ENCODE measurements at places on chromosomes 12 and 14.

- DNase-seq: peak; percentile 63
These were observed 2.2 kb downstream of the TBPL2 start for GRCh38 chr14:55438066-55438683.

DNA sequence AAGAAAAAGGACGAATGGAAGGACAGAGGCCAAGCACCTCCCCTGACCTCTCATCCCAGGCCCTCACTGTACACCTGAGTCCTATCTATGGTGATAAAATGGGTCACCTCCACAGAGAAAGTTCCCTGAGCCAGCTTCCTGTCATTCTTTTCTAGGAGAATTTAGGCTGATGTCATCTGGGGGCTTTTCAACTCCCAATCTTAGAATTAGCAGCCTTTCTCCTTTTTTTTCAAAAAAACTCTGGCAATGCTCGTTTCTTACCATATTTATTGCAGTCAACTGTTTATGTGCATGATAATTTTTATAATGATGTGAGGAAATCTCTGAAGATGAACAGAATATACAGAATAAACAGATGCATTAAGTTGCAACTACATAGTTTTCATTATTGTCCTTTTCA, 177.6 kb downstream of the SNAPC1 start:
- no peak for DNase-seq

DNA sequence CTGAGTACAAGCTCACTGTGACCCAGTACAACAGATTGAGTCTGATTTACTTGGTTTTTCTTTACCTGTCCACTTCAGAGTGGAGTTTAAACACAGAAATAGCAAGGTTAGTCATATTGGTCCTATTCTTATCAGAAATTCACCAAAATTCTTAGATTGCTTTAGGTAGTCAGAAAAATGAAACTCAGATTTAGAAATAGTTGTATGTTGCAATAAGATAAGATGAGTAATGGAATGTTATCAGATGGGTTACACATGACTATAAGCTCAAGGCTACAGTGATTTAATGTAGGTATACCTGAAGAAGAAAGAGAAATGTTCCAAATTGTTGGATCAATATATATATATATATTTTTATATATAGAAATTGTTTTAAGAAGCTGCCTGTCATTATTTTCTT, 524.1 kb downstream of the LRFN5 start:
- no peak for DNase-seq

DNA sequence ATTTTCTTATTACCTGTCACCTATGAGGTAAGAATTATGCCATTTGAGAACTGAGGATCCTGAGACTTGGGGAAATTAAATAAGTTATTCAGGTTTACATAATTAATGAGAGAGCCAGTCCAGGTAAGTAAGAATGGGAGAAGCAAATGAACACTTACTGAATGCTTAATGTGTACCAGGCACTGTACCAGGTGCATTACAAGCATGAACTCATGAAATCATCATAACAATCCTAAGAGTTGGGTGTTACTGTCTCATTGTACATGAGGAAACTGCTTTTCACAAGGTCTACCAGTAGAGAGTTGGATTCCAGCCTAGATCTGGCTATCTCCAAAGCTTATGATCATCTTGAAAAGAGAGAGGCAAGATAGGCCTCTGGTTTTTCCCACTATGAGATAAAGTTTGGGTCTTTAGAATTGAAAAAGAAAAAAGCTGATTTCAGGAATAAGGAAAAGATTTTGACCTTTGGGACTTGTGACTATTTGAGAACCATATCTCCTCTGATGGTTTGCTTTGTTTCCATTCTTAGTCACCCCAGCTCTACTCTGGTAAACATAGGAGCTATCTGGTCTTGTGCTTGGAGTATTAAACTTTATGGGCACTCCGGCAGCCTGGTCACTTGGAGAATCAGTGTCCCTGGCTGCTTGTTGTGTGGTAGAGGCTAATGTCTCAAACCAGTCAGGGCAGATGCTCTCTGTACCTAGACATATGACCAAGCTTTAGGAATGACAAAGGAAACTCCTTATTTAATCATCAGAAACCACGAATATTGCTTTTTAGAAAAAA, 48.0 kb downstream of the PTHLH start:
- no peak for DNase-seq

- peak; percentile 59 for DNase-seq
These were observed 34.7 kb upstream of the SOCS2 start for GRCh38 chr12:93537769-93538168.

- DNase-seq: no peak
These were observed 250.6 kb downstream of the KSR2 start for GRCh38 chr12:117718141-117718540.

DNA sequence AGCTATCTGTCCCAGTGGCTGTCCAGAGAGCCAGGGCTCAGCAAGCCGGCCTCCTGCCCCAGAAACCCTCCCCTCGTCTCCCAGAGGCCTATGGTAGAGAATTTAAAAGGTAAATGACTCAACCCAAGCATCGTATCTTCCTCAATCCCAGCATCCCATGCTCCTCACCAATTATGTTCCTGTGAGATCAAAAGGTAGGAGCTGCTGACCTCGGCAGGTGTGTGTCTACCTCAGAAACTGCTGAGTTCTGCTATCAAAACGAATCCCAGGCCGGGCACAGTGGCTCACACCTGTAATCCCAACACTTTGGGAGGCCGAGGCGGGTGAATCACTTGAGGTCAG, 49.3 kb downstream of the FOXN3 start:
- no peak for DNase-seq

DNA sequence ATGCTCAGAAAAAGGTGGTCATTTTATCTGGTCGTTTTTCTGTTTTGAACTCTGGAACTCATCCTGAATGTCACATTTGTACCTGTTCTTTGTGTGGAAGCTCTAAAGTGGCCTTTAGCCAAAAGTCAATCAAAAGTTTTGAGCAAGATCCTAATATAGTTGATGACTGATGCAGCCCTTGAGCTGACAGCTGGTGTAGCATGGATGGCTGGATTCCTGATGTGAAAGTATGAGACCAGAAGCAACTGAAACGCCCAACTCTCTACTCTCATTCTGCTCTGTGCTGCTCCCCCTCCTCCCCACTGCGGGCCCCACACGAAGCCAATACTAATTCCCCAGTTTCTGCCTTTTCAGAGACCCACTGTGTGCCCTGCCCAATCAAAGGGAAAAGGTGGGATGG, 10.3 kb upstream of the MYH7 start:
- no peak for DNase-seq

DNA sequence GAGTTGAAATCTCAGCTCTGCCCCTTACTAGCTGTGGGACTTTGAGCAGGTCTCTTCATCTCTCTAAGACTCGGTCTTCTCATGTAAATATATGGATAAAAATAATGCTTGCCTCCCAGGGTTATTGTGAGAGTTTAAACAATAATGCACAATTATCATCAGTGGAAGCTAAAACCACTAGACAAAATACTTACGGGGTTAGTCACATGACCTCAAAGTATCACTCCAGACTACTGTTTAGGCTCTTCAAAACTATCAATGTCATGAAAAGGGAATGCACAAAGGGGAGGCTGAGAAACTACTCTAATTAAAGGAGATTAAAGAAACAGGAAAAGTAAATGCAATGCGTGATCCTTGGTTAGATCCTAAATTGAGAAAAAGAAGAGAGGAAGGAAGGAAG, 24.5 kb upstream of the TSPAN11 start:
- DNase-seq: no peak

- no peak for DNase-seq
These were observed 49.3 kb upstream of the DIO2 start for GRCh38 chr14:80260645-80261044.

GRCh38 chr12:128449146-128449894, 182.3 kb downstream of the TMEM132C start:
- DNase-seq: no peak

- DNase-seq: no peak
These were observed 108.9 kb downstream of the PTCSC3 start for GRCh38 chr14:36067428-36068187.

- DNase-seq: no peak
These were observed 11.5 kb downstream of the SLC38A2 start for GRCh38 chr12:46360908-46361666.

DNA sequence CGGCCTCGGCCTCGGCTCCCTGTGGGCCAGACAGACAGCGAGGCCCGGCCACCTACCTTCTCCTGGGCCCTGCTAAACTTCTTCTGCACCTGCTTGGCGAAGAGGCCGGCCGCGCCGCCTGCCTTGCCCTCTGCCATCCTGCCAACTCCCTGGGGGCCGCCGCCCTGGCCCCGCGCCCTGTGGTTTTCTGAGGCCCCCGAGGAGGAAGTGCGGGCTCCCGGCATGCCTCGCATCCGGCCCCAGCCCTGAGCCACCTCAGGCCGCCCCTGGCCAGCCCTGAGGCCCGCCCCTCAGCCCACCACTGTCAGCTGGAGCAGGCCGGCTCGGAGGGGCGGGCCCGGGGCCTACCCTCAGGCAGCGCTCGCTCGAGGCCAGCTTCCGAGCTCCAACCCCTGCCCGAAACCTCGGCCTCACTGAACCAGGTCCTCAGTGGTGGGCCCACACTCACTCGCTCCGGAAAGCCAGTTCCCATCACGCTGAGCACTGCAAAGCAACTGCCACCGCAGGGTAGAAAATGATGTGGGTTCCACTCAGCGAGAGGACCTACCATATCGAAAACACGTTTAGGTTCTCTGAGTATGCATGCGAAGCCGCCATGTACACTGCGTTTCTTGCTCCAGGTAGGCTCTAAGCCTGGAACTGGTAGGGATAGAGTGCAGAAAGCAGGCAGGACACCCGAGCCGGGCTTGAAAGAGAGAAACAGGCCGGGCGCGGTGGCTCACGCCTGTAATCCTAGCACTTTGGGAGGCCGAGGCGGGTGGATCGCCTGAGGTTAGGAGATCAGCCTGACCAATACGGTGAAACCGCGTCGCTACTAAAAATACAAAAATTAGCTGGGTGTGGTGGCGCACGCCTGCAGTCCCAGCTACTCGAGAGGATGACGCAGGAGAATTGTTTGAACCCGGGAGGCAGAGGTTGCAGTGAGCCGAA, at the start of gene BIN2:
TSS of gene BIN2 (minus strand) at position 209 of the 930 bp plus-strand sequence. CDS start at position 137, 72 bp downstream.
- no peak for DNase-seq

GRCh38 chr12:89167986-89168385, 184.3 kb downstream of the DUSP6 start:
- no peak for DNase-seq

GRCh38 chr14:91866511-91867295, 633 bp downstream of the TC2N start:
- no peak for DNase-seq

DNA sequence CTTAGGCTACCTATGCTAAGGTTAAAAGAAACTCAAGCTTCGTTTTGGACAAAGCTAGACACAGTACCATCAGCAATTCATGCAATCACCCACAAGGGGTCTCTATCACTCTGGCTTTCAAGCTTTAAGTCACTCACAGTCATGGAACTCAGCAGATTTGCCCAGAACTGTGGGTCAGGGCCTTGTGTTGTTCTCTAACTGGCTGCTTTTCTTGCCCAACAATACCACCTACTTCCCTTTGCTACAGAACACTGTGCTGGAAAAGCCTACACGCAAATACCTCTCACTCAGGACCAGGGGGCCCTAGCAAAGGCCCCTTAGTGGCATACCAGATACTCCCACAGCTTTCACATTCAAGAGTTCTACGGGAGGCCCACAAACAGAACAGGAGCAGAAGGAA, 9.1 kb downstream of the NEMP1 start:
- peak; percentile 86 for DNase-seq

DNA sequence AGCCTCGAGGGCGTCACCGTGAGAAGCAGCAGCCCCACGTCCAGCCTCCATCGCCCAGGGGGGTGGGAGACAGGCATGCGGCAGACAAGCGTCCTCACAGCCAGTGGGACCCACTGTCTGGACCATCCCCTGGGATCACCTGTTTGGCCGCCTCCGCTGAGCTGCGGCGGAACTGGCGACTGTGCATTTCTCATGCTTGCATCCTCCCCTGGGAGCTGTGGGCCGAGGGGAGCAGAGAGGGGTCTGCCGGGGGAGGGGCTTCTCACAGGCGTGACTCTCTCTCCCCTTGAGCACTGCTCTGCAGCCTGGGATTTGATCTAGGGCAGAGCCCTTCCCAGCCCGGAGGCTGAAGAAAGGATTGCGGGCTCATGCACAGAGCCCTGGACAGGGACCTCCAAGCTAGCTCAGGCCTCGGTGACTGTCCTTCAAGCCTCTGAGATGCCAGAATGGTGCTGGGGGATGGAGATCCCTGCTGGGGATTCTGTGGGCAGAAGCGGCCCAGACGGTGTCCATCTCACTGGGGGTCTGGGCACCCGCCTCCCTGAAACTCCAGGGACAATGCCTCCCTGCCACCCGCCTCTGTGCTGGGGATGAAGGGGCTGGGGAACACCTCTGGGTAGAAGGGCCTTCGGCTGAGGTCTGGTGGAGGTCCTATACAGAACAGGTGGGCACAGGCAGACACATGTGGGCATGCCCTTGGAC, 61.1 kb downstream of the PRIMA1 start:
- no peak for DNase-seq

GRCh38 chr12:31772186-31772585, 43.4 kb upstream of the AMN1 start:
- no peak for DNase-seq

DNA sequence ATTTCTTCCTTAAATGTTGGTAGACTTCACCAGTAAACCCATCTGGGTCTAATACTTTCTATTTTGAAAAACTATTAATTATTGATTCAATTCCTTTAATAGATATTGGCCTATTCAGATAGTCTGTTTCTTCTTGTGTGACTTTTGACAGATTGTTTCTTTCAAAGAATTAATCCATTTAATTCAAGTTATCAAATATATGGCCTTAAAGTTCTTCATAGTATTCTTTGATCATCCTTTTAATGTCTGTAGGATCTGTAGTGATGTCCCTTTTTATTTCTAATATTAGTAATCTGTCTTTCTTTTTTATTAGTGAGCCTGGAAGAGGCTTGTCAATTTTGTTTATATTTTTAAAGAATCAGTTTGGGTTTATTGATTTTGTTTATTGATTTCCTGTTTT, 190.0 kb downstream of the SLC38A4 start:
- DNase-seq: no peak

DNA sequence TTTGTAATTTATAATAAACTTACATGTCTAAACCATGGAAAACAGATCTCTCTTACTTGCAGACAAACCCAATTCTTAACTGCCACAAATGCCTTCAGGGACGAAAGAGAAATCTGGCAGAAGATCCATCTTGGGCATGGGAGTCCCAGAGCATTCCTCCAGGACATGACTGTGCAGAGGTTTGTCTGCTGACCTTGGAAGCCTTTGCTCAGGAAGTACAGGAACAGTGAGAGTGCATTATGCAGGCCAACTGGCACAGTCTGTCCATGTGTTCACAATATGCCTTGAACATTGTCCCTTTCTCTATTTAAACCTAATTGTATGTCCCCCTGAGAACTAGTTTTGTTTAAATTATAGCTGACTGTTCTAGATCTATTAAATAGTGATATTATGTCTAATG, 467.1 kb downstream of the ATP23 start:
- DNase-seq: no peak

GRCh38 chr12:12331244-12331771, 18.7 kb downstream of the MANSC1 start:
- DNase-seq: peak; percentile 89

- no peak for DNase-seq
These were observed 56.5 kb upstream of the CCND2 start for GRCh38 chr12:4217091-4217490.

- DNase-seq: no peak
These were observed 107.5 kb upstream of the FAR2 start for GRCh38 chr12:29041621-29042020.

- DNase-seq: no peak
These were observed 95.5 kb downstream of the PAWR start for GRCh38 chr12:79595273-79595672.

Data from endodermal cell (in vitro differentiated cells).